NCI-H1092 (cell line): ENCODE measurements at places on chromosomes 16 and 17.

DNA sequence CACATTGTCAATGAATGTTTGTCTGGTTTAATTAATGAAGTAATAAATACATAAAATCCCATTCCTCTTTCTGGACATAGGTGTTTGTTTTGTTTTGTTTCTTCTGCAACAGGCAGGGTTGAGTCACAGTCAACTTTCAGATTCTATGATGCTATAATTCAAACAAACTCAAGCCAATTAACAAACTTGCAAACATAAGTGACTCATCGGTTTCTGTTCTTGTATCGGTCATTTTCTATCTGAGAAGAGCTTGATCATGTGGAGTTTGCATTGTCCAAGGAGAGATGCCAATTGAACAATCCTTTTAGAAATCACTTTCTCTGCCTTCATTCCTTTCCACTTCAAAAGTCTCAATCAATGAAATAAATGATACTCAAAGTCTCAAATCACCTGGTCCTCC is 294.2 kb upstream of the C16orf82 start:
- DNase-seq: no peak

DNA sequence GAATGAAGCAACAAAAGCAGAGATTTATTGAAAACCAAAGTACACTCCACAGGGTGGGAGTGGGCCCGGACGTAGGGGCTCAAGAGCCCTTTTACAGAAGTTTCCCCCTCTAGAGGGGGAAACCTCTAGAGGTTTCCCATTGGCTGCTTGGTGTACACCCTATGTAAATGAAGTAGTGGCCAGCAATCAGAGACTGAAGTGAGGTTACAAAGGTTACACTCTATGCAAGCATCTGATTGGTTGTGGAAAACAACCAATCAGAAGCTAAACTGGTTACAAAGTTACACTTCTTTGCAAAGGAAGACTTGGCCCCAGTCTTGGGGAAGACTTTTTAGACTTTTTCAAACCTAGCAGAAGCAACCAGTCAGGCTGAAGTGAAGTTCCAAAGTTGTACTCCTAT is 27.1 kb downstream of the CRAMP1 start:
- no peak for DNase-seq

DNA sequence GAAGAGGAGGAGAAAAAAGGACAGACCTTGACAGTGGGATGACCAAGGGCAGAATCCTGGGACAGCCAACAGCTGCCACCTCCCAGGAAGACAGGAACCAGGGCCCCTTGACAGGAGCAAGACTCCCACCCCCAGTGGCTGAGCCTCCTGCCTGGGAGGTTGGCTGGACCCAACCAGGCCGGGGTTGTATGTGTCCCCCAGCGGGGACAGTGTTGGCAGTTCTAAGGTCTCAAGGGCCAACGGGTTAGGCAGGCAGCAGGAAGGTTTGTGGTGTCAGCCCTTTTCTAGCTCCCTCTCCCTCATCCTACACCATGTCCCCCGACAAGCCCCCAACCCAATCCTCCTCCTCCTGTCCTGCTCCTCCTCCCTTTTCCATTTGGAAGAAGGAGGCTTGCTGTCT is 126.2 kb downstream of the MRM1 start:
- DNase-seq: no peak

DNA sequence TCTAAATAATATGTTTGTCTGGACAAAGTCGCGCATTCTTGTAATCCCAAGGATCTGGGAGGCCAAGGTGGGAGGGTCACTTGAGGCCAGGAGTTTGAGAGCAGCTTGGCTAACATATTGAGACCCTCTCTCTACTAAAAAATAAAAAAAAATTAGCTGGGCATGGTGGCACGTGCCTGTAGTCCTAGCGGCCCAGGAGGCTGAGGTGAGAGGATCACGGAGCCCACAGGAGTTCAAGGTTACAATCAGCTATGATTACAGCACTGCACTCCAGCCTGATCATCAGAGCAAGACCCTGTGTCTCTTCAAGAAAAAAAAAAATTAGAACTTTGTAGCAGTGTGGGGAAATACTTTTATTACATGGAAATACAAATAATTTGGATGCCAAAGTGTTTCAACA is 6.1 kb upstream of the CHST6 start:
- no peak for DNase-seq

GRCh38 chr17:6823011-6823442 is 8.5 kb downstream of the TEKT1 start:
- DNase-seq: no peak

- DNase-seq: no peak
Observed at GRCh38 chr17:31405890-31406371, 14.5 kb downstream of the RAB11FIP4 start.

DNA sequence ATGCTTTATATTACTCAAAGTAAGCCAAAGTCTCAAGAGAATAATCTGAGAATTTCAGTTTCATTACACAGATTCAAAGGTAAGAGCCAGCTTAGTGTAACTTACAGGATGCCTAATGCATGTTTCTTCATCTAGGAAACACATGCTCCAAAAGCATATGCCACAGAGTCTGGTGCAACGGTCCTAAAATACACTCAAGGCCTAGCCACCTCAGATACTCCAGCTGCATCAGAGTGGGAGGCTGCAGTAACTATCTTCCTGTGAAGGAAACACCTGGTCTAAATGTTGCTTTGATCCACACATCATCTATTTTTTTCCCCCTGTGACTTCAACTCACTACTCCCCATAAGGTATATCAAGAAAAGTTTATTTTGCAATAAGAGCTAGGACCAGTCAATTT is 51.6 kb upstream of the CORO6 start:
- no peak for DNase-seq

DNA sequence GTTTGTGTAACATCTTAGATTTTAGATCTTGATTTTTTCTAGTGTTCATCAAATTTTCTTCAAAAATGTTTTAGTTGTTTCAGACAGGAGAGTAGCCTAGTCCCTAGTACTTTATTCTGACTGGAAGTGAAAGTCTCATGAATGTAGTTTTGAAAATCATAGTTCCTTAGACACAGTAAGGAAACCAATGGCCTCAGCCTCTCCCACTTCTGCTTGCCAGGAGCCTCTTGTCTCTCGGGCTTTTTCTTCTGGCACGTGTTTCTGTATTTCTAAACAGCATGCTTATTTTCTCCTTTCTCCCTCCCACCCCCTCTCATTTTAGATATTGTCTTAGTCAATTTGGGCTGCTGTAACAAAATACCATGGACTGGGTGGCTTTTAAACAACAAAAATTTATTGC is 9.8 kb downstream of the SLFN5 start:
- no peak for DNase-seq

DNA sequence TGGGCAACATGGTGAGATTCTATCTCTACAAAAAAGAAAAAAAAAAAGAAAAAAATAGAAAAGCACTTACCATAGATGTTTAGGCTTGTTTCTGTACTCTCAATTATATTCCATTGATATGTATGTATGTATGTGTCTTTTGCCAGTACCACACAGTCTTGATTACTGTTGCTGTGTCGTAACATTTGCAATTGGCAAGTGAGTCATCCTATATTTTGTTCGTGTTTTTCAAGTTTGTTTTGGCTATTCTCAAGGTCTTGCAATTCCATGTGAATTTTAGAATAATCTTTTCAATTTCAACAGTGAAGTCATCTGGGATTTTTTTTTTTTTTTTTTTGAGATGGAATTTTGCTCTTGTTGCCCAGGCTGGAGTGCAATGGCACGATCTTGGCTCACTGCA is 19.3 kb downstream of the SPECC1 start:
- no peak for DNase-seq

GRCh38 chr16:89815639-89816348 is 653 bp downstream of the FANCA start:
- no peak for DNase-seq

GRCh38 chr17:80322864-80323263 is 62.2 kb downstream of the RNF213 start:
- no peak for DNase-seq

GRCh38 chr16:89895482-89896250 is 22.3 kb downstream of the TCF25 start:
- DNase-seq: no peak
